ENCODE measurements at places on chromosomes 13 and 19. TPM values are rescaled to one million over a fixed set of nuclear protein-coding genes. Genes with fewer than 3 reads are reported as not detected.
A peak's percentile ranks its signal among the peaks of the same experiment; 100 is the strongest.

KASH5 gene
- total RNA-seq, result not detected

- peak; percentile 2 for DNase-seq
These were observed 240.2 kb downstream of the LHFPL6 start for GRCh38 chr13:39362652-39363381.

- peak; percentile 12 for DNase-seq
These were observed 156.2 kb downstream of the PCCA start for GRCh38 chr13:100245104-100245503.

- no peak for DNase-seq
These were observed 145.1 kb downstream of the LACC1 start for GRCh38 chr13:44024846-44025195.

DNA sequence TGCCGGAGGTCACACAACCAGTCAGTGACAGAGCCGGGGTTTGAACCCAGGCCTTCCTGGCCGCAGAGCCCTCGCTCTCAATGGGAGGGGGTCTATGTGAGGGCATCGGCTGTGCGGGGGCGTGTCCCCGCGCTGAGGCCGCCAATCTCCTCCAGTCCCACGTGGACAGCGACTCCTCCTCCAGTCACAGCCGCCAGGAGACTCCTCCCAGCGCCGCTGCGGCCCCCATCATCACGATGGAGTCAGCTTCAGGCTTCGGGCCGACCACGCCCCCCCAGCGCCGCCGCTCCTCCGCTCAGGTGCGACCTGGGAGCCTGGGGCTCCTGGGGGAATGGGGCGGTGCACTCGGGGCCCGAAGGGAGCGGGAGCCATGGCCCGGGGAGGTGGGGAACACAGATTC lies 6.0 kb downstream of the SPRED3 start:
- peak; percentile 53 for DNase-seq

DNA sequence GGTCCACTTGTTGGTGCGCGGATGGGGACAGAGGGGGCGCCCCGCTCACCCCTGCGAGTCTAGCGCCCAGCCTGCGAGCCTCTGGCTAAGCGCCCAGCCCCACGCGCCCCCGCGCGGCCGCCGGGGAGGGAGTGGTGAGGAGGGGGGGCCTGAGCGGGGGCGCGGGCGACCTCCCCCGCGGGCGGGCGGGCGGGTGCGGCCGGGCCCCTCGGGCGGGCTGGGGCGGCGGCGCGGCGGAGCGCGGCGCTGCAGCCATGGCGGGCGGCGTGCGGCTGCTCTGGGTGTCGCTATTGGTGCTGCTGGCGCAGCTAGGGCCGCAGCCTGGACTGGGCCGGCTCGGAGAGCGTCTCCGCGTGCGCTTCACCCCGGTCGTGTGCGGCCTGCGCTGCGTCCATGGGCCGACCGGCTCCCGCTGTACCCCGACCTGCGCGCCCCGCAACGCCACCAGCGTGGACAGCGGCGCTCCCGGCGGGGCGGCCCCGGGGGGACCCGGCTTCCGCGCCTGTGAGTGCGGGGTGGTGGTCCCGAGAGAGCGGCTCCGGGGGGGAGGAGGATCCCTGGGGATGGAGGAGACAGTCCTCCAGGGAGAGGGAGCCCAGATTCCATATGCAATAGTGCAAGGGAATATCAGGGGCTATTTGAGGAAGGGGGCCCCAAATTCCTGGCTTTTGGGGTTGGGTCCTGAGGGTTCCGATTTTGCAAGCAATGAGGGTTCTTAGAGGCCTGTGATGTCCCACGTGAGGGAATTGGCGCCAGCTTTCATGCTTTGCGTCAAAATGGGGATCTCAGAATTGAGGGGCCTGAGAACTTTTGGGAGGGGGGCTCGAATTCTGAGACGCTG lies at the start of gene LTBP4:
TSS of gene LTBP4 (plus strand) at position 236 of the 841 bp plus-strand sequence. CDS start at position 255, 19 bp downstream.
- DNase-seq, result no peak

DNA sequence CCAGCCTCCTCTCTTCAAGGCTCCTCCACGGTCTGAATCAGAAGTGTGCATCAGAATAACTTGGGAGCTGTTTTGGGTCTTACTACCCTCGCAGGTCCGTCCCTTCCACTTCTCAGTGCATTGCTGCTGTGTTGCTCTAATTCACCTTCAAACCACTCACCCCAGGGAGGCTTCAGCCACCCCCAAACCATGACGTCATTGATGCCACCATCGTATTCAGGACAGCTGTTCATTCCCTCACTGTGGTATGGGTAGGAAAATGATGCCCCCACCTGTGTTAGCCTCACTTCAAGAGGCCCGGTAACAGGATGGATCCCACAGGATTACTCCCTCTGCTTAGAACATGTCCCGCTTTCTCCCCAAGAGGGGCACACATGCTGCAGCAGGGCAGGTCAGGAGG lies 1005.7 kb downstream of the UQCRFS1 start:
- no peak for DNase-seq

PEX11G gene
- 2.3 TPM for total RNA-seq
